ENCODE measurements at places on chromosomes 4 and X.

- no peak for DNase-seq
Measured at GRCh38 chrX:51608766-51609165, 9.9 kb downstream of the CENPVL3 start.

DNA sequence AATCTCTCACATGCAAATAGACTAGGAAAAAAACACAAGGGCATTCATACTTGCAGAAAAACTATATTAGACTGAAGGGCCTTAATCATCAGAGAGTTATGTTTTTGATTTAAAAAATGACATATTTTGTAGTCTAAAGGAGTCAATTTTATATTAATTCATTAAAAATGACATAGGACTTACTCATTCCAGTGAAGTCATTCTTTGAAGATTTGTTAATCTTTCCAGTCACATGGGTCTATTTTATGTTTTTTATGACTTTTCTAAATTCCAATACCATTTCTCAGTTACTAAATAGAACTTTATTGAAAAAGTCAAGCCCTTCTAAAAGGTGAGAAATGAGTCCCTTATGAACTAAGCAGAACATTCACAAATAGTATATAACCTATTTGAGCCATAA lies 743.8 kb upstream of the INTU start:
- no peak for DNase-seq

DNA sequence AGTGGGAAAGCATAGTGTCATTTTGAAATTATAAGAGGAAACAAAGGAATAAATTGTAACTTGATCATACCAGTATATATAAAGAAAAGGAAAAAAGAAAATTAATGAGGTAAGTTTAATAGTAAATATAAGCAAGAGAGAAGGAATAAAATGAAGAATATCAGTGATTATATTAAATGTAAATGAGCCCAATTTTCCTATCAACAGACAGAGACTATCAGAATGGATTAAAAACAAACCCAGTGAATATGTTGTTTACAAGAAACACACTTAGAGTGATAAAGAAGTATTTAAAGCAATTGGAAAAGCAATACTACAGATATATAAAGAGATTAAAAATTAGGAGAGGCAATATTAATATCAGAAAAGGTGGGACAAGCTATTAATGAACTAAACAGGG lies 28.8 kb upstream of the RHOH start:
- DNase-seq: no peak

GRCh38 chr4:14726441-14726840 lies 275.8 kb upstream of the CPEB2 start:
- no peak for DNase-seq

DNA sequence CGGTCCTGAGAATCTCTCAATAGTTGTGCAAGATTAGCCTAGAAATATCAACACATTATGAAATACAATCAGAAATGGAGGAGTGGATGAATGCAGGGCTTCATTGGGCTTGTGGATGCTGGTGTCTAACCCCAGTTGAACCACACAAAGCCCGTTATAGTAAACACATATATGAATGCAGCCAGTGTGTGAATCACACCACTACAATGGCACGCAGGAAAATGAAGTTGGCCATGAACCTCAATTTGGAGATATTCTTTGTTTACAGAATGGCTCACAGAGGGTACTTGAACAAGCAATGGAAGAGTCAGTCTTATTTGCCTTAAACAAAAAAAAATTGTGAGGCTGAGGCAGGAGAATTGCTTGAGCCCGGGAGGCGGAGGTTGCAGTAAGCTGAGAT lies 57.8 kb downstream of the SOD3 start:
- no peak for DNase-seq

- DNase-seq: no peak
Measured at GRCh38 chr4:46889410-46889809, 19.6 kb downstream of the COX7B2 start.

DNA sequence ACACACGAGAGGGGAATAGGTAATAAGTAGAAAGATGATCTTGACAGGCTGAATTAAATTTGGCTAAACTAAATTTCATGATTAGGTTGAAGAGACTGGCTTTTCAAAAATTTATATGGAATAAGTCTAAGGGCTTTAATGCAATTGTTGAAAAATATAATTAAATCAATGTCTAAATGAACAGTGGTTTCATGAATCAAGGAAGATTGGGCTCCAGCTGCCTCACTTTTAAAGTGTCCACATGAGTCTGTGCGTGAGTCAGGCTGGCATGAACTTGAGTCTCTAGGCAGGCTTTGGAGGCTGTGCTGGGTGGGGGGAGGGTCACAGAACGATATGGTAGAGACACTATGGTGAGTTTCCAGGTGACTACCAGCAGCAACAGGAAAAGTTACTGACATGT lies 111.9 kb downstream of the SORBS2 start:
- DNase-seq: no peak

DNA sequence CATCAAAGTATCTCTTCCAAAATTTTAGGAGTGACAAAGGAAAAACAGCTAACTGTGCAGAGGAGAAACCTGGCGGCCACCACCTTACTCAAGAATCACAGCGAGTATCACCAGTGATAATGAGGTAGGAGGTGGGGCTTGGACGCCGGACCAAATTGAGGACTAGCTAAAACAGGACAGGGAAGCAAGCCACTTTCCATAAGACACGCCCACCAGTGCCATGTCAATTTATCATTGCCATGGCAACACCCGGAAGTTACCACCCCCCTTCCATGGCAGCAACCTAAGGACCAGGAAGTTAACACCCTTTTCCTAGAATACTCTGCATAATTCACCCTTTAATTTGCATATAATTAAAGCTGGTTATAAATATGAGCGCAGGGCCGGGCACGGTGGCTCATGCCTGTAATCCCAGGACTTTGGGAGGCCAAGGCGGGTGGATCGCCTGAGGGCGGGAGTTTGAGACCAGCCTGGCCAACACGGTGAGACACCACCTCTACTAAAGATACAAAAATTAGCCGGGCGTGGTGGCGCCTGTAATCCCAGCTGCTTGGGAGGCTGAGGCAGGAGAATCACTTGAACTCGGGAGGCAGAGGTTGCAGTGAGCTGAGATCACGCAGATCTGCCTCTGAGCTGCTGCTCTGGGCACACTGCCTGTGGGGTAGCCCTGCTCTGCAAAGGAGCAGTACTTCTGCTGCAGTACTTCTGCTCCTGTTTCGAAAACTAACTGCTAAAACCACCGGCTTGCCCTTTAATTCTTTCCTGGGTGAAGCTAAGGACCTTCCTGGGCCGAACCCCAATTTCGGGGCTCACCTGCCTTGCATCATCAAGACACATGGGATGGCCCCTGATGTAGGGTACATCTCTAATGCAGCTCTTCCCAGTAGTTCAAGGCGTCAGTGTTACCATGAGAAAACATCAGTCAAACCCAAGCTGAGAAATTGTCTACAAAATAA lies 116.7 kb downstream of the HMX1 start:
- no peak for DNase-seq

- no peak for DNase-seq
Measured at GRCh38 chrX:20753076-20753475, 486.4 kb upstream of the RPS6KA3 start.

- DNase-seq: no peak
Measured at GRCh38 chr4:169115897-169116254, 105.8 kb upstream of the CBR4 start.

DNA sequence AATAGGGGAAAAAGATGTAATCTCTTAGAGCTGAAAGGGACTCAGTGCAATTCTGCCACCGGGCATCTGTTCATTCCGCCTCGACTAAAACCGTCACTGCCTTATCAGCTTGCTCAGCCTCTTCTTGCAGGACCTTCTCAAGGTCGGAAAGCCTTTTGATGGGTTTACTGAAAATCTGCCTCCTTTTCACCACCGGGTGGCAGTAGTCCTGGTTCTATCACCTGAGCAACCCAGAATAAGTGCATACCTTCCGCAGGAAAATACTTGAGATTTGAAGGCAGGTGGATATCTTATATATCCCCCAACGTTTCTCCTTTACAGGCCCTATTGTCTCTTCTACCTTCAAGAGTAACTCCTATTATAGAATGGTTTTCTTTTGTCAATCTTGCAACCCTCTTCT lies 103.4 kb upstream of the PAK3 start:
- no peak for DNase-seq

DNA sequence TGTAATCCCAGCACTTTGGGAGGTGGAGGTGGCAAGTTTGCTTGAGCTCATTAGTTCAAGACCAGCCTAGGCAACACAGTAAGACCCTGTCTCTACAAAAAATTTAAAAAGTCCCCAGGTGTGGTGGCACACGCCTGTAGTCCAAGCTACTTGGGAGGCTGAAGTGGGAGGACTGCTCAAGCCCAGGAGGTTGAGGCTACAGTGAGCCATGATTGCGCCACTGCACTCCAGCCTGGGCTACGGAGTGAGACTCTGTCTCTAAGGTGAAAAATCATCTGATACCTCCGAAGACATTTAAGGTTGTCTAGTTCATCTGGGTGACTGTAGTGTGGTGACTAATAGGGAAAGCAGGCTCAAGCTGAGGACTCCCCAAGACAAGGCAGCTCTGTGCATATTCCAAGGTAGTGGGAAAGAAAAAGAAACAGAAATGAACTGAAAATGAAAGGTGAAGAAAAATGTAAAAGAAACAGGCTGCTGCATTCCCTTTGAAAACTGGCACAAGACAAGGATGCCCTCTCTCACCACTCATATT lies 23.3 kb downstream of the FRYL start:
- DNase-seq: no peak

All from stimulated activated CD4-positive, alpha-beta T cell treated with anti-CD3 and anti-CD28 coated beads, Interleukin-1b, Interleukin-23, amount 100 ng/mL, for 1 hour (primary cell).